Stimulated activated CD4-positive, alpha-beta T cell treated with anti-CD3 and anti-CD28 coated beads, Interleukin-1b, Interleukin-23, amount 100 ng/mL, for 1 hour (primary cell): ENCODE measurements at places on chromosomes 3 and 15.

DNA sequence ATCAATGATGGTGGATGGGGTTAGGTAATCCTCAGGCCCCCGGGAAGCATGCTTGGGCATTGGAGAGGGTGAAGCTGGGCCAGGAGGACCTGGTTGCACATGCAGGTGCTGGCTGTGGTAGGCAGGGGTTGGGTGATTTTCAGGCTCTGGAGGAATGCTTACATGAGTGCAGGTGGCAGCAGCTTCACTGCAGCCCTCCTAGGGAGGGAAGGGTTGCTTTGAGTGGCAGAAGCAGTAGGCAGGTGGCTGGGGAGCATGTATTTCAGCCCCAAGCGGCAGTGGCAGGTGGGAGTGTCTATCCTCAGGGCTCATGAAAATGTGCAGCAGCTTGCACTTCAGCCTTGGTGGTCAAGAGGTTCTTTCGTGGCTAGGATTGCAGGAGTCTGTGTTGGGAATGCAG lies 230.0 kb upstream of the CTNNB1 start:
- no peak for DNase-seq

DNA sequence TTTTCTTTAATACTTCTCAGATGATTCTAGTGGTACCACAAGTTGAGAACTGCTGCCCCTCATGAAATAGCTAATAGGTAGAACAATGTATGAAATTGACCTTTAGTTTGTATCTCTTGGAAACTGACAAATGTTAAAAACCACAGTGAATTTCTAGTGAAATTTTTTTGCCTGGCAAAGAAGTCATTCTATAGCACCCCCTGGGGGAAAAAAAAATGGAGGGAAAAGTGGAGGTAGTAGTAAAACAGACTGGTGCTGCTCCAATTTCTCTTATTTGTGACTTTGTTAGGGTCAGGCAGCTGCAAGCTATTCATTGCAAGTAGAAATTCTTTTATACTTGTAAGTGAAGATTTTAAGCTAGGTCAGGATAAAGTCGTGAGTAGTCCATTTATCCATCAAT lies 605.0 kb downstream of the NLGN1 start:
- no peak for DNase-seq

DNA sequence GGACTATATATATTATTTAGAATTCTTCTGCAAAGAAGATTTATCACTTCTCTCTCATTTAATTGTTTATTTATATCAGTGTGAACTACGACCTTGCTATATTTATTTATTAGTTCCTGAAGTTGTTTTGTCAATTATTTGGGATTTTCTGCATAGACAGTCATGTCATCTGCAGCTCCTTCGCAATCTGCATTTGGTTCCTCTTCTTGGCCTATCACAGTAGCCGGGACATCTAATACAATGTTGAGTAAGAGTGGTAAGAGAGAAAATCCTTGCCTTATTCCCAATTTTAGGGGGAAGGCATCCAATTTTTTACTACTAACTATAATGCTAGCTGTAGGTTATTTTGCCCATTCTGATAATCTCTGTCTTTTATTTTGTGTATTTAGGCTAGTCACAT lies 39.4 kb downstream of the FOXL2 start:
- DNase-seq, result no peak

GRCh38 chr3:143648218-143648617 lies 200.1 kb downstream of the SLC9A9 start:
- DNase-seq, result no peak

DNA sequence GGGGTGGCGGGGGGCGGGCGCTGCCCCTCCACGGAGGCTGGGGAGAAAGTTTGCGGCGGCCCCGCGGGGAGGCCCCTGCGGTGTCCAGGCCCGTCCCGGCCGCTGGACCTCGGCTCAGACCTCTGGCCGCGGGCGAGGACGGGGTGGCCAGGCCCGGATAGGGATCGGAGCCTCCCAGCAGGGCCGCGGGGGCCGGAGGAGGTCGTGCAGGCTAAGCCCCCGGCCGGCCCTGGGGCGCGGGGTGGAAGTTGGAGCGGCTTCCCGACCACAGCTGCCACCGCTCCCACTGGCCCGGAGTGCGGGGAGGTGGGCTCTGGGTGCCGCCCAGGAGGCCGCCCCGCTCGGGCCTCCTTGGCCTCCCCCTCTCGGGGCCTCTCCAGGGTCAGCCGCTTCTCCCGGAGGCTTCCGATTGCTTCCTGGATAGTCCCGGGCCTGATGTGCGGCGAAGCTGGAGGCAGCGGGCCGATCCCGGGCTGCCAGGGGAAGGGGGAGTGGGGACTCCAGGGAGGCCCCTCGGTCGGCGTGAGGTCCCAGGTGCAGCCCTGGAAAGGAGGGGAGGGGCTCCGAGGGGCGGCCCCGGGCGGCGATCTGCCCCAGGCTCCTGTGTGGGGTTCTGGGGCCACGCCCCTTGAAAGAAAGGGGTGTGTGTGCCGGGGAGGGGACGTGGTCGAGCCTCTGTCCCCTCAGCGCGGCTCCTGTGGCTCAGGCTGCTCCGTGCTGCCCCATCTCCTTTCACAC lies 907 bp downstream of the PLXNA1 start:
- DNase-seq, result no peak

DNA sequence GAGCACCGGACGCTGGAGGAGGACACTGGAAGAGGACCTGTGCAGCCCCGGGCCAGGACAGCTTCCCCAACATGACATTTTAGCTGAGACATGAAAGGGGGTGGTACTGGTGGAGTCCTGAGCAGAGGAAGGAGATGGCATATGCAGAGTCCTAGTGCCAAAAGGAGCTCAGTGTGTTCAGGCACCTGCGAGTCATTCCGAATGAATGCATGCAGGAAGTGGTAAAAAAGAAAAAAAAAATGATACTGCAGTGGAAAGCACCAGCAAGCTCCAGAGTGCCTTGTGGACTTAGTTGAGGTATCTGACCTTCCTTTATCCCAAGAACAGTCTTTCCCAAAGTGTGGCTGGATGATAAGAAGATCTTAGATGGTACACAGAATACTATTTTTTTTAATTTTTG lies 6.6 kb upstream of the ZNF148 start:
- DNase-seq, result no peak

- no peak for DNase-seq
These were observed 147.0 kb upstream of the VEPH1 start for GRCh38 chr3:157650172-157650571.

- DNase-seq, result no peak
These were observed 49.4 kb upstream of the SYNPR start for GRCh38 chr3:63228677-63229076.

- no peak for DNase-seq
These were observed 23.5 kb upstream of the LRTM1 start for GRCh38 chr3:54951405-54951804.

DNA sequence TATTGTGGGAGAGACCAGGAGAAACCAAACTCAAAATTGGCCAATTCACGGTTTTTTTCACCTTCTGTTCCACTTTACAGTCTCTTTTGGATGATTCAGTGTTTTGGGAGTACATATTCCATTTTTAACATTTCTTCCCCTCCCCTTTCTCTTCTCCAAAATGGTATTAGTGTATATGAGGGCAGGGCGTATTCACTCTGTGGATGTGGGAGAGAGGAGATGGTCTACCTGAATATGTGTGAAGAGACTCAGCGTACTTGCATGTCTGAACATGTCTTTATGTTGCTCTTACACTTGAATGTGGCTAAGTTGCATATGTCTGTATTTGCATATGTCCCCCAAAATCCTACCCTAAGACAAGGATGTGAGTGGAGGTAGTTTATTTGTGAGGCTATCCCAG lies 291.0 kb upstream of the PPP2R3A start:
- no peak for DNase-seq

GRCh38 chr15:45091161-45091560 lies 22.8 kb downstream of the DUOX2 start:
- no peak for DNase-seq

DNA sequence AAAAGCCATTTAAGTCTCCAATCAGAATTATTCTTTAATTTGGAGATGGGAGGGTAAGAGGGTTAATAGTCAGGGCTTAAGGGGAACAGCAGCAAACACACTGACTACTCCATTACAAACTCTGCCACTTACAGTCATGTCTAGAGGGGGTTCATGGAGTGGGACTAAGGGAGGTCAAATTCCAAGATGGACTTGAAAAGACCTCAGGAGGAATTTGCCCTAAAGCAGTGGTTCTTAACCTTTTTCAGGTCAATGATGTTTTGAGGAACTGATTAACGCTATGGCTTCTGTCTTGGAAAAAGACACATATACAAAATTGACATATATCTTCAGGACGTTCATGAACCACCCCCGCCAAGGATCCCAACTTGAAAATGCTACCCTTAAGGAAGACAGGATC lies 13.9 kb downstream of the GOLIM4 start:
- DNase-seq, result no peak

DNA sequence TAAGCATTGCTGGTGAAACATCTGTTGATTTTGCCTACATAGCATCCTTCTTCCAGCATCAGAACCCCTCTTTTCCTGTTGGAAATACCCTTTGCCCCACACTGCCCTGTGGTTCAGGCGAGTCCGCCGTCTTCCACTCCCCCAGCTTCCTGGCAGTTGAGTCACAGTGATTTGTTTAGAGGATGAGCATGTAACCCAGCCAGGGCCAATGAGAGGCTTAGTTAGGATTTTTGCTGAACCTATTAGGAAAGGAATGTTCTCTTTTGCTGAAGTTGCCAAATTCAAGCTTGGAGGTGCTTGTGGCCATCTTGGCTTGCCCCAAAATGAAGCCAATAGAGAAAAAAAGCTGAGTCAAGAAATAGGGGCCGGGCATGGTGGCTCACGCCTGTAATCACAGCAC lies 19.0 kb upstream of the MEX3B start:
- DNase-seq, result no peak

DNA sequence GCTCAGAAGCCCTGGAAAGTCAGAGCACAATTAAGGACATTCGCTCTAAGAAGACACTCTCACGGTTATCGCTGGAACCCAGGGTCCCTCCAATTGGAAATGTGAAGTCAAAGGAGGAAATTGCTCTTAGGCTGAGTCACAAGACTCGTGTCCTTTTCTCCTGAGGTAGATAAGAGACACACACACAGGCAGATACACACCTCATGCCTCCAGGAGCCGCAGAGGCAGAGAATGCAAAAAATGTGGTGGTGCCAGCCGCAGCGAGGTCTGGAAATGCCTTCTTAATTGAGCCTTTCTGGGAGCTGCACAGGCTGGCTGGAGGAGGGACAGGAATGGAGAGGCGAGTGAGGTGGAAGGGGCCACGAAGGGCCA lies 189.3 kb downstream of the OPA1 start:
- no peak for DNase-seq

DNA sequence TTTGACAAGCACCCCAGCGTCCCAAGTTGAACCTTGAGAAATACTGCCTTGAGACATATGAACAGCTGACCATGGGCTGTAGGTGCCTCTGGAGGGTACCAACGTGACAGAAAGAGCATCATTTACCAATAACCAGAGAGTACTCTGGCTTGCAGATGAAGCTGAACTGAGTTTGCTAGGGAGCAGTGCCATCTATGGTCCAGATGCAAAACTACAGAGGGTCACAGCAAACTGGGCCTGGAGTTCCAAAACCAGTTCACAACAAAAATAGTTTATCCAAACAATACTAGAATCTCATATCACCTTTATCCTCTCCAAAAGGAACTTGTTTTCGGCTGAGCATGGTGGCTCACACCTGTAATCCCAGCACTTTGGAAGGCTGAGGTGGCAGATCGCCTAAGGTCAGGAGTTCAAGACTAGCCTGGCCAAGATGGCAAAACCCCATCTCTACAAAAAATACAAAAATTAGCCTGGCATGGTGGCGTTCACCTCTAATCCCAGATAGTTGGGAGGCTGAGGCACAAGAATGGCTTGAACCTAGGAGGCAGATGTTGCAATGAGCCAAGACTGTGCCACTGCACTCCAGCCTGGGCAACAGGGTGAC lies 69.3 kb downstream of the CHAC1 start:
- no peak for DNase-seq

GRCh38 chr3:172707967-172708366 lies 2.9 kb downstream of the NCEH1 start:
- DNase-seq, result no peak

DNA sequence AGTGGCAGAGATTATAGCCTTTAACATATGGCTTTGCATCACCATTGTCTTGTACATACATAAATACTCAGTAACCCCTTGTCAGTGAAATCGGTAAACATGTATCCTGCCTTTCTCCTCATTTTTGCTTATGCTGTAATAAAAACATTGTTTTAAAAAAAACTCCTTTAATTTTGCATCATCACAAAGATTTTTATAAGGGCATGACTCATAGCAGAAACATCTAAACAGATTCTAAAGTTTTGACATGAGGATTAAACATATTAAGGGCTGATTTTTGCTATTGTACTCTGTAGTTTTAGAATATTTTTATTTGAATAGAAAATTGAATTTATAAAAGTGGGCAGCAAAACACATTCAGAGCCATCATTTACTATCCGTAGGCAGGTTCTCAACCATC lies 275.9 kb downstream of the ZIC4 start:
- no peak for DNase-seq

DNA sequence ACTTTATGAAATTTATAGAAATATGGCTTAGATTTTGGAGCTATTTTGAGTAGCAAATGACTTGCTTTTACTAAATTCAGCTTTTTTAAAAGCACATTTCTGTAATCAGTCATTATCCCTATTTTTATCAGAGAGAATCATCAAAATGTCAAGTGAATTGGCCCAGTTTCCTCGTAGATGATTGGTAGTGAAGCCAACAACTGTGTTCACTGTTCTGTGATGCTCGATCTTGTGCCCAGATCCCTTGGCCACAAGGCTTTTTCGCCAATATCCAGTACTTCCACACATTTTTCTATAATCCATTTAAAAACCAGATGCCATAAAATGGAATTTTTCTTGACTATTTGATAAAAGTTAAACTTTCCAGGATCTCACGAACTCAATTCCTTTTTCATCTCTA lies 336.5 kb downstream of the ZNF385D start:
- no peak for DNase-seq

DNA sequence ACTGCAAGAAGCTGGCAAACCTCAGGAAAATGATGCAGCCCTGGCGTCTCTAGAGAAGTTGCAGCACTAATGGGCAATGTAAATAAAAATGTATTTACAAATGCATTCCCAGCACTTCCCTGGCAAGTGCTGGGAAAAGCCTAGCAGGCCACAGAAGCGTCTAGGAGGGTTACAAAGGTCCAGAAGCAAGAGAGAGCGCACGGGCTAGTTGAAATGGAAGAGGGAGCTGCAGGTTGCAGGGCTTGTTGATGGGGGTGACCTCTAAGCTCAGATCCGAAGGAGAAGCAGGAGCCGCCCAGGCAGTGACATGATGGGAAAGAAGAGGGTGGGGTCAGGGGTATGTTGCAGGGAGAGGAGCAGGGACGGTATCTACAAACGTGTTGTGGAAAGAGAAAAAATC lies 2.7 kb upstream of the KNL1 start:
- no peak for DNase-seq

- no peak for DNase-seq
These were observed 24.3 kb downstream of the CACNA2D3 start for GRCh38 chr3:54146506-54147239.
